DMS153 (cell line): ENCODE measurements at places on chromosomes 5 and 9.
A peak's percentile ranks its signal among the peaks of the same experiment; 100 is the strongest.

DNA sequence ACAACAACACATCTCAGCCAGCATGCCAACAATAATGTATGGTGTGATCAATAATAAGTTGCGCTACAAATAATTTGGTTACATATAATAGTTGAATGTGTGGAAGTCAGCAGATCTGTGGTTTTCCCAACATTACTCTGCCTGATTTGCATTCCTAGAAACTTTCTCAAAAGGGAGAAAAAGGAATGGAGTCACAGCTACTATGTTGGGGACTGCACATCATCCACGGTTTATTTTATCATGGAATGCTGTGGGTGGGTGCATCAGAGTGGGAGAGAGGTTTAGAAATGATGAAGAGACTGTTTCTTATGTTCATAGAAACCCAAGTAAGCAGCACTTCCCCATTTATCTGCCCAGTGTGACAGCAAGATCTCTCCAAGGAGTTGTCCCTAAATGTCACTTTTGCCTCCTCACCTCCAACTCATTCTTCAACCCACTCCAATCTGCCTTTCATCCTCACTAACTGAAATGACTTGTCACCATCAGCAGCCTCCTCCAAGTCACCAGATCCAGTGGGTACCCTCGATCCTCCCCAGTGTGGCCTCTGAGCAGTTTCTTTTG is 2.8 kb upstream of the SPOCK1 start:
- DNase-seq = no peak

GRCh38 chr5:138338411-138339090 is 485 bp downstream of the FAM53C start:
- DNase-seq = no peak

GRCh38 chr5:141734501-141735229 is 52.6 kb upstream of the ARAP3 start:
- no peak for DNase-seq

- DNase-seq = no peak
Measured at GRCh38 chr5:138979684-138980280, 104.6 kb upstream of the LRRTM2 start.

DNA sequence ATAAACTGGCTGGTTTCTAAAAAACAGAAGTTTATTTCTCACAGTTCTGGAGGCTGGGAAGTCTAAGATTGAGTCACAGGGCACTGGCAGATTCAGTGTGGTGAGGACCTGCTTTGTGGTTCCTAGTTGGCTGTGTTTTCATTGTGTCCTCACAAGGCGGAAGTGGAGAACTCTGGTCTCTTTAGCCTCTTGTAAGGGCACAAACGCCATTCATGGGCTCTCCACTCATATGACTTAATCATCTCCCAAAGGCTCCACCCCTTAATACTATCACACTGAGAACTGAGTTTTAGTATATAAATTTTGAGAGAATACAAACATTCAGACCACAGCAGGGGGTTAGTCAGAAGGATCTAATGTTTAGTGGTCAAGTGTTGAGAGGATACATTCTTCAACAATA is 208.2 kb downstream of the SEC61B start:
- DNase-seq = no peak

DNA sequence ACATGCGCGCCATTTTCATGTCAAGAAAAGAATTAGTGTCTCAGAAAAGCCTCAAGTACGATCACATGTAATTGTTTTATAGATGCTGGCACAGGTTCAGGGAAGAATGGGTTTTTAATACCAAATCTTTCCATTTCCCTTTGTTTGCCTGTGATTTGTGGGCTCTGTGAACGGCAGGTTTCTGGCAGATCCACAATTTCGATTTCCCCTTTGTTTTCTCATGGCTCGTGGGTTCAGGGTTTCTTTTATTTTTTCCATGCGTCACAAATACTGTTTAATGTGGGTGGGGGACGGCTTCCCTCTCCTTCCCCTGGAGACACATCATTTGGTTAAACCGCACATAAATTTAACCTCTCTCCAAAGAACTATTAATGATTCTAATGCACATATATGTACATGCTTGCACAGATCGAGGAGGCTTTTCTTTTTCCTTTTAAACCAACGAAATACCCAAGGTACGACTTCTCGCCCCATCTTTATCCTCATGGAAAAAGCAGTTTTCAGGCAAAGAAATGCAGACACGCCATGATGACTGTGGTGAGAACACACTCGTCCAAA is 195.9 kb downstream of the SLIT3 start:
- DNase-seq = no peak

DNA sequence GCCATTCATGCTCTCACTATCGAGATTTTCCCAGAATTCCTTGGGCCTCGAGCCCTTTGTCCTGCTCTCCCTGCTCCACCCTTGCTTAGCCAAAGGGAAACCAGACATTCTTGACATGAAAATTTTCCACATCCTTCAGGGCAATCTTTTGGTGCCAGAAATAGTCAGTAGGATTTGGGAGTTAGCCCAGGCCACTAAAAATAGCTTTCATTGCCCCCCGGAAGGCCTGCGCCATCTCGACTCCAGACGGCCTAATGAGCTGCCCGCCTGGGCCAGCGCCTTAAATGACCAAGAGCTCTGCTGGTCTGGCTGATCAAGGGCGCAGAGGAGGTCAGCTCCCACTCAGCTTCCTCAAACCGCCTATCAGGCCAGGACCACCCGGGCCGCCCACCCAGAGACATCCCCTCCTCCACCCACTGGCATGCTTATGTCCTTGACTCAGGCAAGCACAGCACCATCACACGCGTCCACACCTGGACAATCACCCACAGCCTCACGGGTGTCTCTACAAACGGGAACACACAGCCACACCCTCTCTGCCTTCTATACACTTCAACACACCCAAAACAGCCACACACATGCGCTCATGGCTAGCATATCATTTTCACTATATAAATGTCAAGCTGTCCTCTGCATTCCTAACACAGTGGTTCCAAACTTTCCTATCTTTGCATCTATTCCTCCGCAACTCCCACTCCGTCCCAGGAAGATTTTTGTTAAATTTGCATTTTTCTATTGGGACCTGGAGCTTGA is 20.9 kb downstream of the DUSP1 start:
- DNase-seq = no peak

DNA sequence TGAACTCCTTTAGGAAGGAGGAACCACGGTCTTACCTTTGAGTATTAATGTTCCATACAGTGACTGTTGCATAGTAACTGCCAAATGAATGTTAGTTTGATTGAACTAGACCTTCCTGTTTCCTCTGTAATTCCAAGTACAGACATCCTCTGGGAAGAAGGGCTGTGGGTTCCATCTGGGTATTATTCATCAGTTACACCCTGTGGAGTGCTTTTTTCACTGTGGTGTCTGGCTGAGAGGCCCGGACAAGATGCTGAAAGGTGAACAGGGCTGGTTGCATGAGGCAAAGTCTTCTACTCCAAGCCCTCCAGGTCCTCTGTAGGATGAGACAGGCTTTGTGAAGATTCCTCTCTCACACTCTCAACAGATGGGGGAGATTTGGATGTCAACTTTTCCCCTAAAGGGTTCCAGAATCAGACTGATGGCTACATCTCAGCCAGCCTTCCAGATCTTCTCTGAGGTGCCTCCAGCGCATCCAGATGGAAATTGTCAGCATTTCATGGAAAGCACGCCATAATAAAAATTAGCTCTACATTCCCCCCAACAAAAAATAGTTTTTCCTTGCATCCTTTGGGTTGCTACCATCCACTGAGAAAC is 230.9 kb downstream of the GAS1 start:
- no peak for DNase-seq

DNA sequence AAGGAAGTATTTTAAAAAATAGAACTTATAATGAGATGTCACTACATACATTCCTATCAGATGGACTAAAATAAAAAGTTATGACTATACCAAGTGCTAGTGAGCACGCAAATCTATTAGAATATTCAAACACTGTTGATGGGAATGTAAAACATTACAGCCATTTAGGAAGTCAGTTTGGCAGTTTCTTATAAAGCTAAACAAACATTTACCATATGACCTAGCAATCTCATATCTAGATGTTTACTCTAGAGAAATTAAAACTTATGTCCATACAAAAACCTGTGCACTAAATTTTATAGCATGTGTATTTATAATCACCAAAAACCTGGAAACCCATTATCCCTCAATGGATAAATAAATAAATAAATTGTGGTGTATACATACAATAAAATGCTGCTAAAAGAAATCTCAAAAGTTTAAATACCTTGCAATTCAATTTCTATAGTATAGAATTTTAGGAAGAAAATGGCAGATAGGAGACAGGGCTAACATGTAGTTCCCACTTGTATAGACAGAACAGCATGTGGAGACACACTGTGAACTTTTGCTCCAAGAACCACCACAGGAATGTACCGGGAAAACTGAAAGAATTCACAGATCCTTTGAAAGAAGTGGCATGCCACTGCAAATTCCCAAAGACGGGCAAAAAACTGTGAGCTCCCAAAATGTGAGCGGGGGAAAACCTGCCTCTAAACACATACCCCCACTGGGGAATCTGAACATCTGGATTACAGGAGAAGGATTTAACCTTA is 174.6 kb upstream of the SPEF2 start:
- DNase-seq = no peak

DNA sequence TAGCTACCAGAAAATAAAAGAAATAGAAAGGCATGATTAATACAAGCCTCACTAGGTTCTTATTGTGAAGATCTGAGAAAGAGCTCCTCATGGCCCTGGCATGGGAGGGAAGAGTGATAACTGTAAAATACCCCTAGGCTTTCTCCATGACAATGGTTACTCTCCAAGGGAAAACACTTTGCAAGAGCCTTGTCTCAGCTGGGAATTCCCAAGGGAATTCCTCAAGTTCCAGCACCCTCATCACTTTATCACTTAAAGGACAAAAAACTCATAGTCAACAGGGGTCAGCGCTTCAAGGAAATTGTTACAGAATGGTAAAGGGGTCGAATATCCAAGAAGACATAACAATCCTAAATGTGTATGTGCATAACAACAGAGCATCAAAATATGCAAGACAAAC is 21.2 kb downstream of the SYK start:
- no peak for DNase-seq

- no peak for DNase-seq
Measured at GRCh38 chr5:83653669-83654068, 67.0 kb downstream of the HAPLN1 start.

DNA sequence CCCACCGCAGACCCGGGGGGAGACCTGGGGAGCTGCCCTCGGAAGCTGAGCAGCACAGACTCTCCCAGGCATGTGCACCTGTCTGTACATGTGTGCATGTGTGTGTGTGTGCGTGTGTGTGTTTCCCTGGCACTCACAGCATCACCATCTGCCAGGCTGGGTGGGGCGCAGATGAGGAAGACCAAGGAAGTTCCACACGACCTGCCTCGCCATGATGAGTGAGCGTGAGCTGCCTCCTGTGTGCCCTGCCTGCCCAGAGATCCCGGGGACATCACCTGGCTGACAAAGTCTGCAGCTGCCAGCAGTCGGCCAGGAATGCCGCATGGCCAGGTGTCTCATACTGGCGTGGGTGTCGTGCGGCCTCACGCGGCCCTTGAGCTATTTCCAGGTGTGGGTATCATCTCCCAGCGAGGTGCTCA is 4.0 kb upstream of the GPSM1 start:
- peak; percentile 38 for DNase-seq

DNA sequence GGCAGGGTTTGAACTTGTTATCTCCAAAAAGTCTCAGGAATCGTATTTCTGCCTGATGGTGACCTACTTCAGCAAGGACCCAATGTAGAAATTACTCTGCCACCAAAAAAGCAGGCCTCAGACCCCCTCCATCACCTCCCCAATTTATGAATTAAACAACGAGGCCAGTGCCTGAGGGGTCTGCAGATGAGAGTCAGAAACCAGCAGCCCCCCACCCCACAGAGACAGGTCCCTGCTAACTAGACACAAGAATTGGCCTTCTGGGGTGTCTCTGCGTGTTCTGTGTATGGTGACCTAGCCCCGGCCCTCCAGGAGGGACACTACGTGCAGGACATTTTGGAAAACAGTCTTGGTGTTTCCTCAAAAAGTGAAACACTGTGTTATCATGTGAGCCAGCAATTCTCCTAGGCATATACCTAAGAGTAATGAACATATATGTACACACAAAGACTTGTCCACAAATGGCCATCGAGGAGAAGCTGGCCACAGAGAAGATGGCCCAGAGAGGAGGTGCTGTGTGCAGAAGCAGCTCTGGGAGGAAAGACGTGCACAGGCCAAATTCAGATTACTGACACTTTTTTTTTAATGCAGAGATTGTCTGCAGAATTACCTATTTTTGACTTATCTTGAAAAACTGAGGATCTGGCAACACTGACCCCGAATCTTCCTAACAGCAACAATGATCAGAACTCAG is 93.8 kb downstream of the ADAMTS2 start:
- DNase-seq = no peak

- no peak for DNase-seq
Measured at GRCh38 chr5:180645274-180646204, 3.9 kb downstream of the FLT4 start.

DNA sequence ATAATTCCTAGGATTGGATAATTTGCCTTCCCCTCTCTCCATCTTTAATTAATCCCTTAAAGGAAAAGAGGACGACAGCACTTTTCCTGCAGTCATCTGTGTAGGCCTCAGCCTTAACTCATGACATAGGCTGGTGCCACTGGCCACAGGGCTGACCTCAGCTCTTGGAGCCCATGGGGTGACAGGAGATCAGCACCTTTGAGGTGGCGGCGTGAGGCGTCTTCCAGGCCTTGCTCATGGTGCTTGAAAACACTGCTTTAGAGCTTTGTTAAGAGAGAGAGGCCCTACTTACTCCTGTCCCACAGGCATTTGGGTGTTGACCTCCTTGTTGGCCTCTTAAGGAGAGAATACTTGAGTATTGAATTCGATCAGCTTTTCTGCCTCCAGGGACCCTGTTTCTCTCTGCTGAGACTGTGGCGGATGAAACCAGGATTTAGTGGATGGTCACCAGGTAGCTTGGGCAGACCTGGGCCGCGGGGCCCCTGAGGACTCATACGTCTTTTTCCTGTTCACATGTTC is 23.4 kb downstream of the TENT4A start:
- DNase-seq = no peak

GRCh38 chr5:83718195-83718825 is 2.3 kb downstream of the HAPLN1 start:
- peak; percentile 26 for DNase-seq

DNA sequence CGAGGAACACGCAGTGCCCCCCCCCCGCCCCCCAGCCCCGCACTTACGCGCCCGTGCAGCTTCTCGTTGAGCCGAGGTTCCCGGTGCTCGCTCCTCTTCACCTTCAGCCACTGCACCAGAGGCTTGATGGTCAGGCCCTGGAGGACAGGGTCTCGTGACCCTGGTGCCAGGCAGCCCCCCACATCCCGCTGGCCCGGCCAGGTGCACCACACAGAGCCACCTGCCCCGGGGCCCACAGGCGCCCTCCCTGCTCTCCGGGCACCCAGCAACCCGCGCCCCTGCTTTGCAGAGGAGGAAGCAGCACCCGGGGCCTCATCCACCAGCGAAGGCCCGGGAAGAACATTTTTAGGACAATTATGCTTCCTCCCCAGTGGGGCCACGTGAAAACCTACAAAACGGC is 39.0 kb downstream of the EXOC3 start:
- no peak for DNase-seq

GRCh38 chr9:37155601-37156000 is 35.2 kb downstream of the ZCCHC7 start:
- no peak for DNase-seq

GRCh38 chr9:101027236-101027635 is 1.3 kb upstream of the PLPPR1 start:
- no peak for DNase-seq

GRCh38 chr9:105053209-105053652 is 125.3 kb upstream of the ABCA1 start:
- no peak for DNase-seq

GRCh38 chr5:91390268-91390667 is 7.2 kb upstream of the ARRDC3 start:
- no peak for DNase-seq

GRCh38 chr9:121628401-121628800 is 23.0 kb upstream of the DAB2IP start:
- no peak for DNase-seq
